ENCODE measurements at places on chromosomes 2 and 18.

GRCh38 chr2:28364610-28365009 is 28.0 kb upstream of the FOSL2 start:
- no peak overlapping the region for H3K27ac ChIP-seq
- H3K4me3 ChIP-seq, result no peak overlapping the region
- no peaks in the 10 kb centered on the region for H3K36me3 ChIP-seq
- no peak for DNase-seq
- peaks cover 10% of the 10 kb centered on the region for H3K27me3 ChIP-seq

DNA sequence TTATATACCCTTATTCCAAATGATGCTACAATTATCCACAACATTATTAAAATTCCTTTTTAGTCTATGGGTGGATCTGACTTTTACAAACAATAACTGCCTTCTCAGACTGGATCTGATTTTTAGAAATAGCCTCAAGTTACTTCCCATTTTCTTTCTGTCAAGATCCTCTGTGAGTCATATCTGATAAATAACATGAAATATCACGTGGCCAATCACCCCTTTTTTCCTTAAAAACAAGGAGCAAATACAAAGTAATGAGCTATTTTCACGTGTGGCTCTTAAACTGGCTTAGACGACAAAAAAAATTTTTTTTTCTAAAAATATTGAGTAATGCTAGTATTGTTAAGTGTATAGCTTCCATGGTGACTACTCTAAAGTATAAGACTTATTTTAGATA is 6.7 kb downstream of the PELI1 start:
- H3K4me1 ChIP-seq, result peaks cover 49% of the 10 kb centered on the region
- no peak overlapping the region for H3K4me3 ChIP-seq
- H3K27me3 ChIP-seq, result peaks cover 4% of the 10 kb centered on the region
- DNase-seq, result no peak
- H3K36me3 ChIP-seq, result peaks cover 3% of the 10 kb centered on the region

- H3K4me1 ChIP-seq, result no peaks in the 10 kb centered on the region
- H3K27me3 ChIP-seq, result no peaks in the 10 kb centered on the region
- no peak for DNase-seq
- no peak overlapping the region for H3K4me3 ChIP-seq
- no peak overlapping the region for H3K27ac ChIP-seq
Observed at GRCh38 chr2:111208639-111209038, 87.9 kb downstream of the BCL2L11 start.

DNA sequence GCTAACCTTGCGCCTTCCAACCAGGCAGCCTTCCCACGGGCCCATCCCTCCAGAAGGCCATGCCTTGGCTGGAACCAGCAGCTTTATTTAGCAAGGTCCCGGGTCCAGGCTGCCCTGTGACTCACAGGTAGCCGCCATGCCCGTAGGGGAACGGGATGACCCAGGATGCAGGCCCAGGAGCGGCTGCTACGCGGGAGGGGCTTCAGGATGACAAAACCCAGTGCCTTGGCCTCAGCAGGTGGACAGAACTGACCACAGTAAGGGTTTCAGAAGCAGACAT is 63.3 kb downstream of the RTP5 start:
- H3K27me3 ChIP-seq, result no peaks in the 10 kb centered on the region
- DNase-seq, result no peak

DNA sequence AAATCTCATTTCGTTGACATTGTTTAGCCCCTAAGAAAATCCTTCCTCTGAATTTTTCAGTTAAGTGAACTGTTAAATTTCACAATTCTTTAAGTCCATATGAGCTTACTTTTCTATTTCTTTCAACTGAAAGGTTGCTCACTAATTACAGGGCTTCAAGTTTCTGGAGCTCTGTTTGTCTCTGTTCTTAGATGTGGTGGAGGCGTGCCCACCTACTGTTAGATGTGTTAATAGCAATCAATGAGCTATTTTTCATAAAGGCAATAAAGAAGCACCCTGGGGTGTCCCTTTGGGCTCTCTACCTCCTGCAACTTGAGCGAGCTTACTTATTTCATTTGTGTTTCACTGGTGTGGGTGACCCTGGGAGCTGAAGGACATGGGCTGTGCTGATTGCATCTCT is 25.0 kb downstream of the CREG2 start:
- H3K36me3 ChIP-seq, result no peaks in the 10 kb centered on the region
- no peaks in the 10 kb centered on the region for H3K4me1 ChIP-seq
- peaks cover 10% of the 10 kb centered on the region for H3K27me3 ChIP-seq

DNA sequence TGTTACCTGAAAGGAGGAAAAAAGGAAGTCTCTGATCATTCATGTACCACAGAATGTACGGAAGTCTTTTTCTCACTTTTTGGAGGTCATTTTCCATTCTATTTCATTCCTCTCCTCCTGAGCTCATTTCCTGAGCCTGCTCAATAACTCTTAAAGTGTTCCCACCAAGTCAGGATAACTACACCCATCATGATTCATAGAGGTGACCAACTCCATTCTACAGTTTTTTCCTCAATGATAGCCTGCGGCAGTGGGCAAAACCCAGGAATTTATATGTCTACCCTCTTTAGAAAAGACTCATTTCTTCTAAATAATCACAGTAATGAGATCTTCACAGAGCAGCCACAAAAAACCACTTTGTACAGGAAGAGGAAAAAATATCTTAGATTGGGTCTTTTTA is 372.5 kb downstream of the RBM43 start:
- no peaks in the 10 kb centered on the region for H3K27me3 ChIP-seq
- H3K36me3 ChIP-seq, result no peaks in the 10 kb centered on the region
- DNase-seq, result no peak
- no peaks in the 10 kb centered on the region for H3K4me1 ChIP-seq

DNA sequence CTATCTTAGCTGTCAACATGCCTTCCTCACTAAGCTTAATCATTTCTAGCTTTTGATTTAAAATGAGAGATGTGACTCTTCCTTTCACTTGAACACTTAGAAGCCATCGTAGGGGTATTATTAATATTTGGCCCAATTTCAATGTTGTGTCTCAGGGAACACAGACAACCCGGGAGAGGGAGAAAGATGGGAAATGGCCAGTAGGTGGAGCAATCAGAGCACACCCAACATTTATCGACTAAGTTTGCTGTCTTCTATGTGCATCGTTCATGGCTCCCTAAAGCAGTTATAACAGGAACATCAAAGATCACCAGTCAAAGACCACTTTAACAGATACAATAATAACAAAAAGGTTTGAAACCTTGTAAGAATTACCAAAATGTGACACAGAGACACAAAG is 110.2 kb downstream of the OLA1 start:
- H3K4me1 ChIP-seq, result peaks cover 6% of the 10 kb centered on the region
- H3K27ac ChIP-seq, result no peak overlapping the region
- no peak for DNase-seq
- H3K36me3 ChIP-seq, result peaks cover 19% of the 10 kb centered on the region
- peak overlapping the region; percentile 4 for H3K4me3 ChIP-seq

DNA sequence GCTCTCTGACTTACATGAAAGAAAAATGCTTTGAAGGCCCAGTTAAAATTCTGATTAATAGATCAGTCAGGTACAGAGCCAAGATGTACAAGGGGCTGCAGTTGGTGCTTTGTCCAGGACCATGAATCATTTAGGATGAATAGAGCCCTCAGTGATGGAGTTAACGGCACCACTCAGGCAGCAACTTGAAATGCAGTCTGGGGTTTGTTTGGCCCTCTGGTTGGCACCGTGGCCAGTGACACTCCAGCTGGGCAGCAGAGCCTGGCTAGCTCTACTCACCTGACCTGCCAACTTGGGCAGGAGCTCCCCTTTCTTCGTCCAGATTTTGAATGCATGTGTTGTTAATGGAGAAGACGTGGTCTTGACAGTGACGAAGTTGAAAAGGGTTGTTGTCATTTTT is 493.0 kb upstream of the ACVR2A start:
- H3K36me3 ChIP-seq, result no peaks in the 10 kb centered on the region
- no peaks in the 10 kb centered on the region for H3K4me1 ChIP-seq
- no peak overlapping the region for H3K4me3 ChIP-seq
- no peaks in the 10 kb centered on the region for H3K27me3 ChIP-seq
- H3K27ac ChIP-seq, result no peak overlapping the region

GRCh38 chr2:215401896-215402379 is 33.9 kb downstream of the FN1 start:
- peaks cover 43% of the 10 kb centered on the region for H3K36me3 ChIP-seq
- H3K27ac ChIP-seq, result no peak overlapping the region
- DNase-seq, result no peak

- DNase-seq, result no peak
- H3K4me1 ChIP-seq, result no peaks in the 10 kb centered on the region
- no peaks in the 10 kb centered on the region for H3K36me3 ChIP-seq
- H3K27me3 ChIP-seq, result no peaks in the 10 kb centered on the region
- H3K4me3 ChIP-seq, result no peak overlapping the region
Observed at GRCh38 chr18:59627414-59627813, 69.8 kb downstream of the CCBE1 start.

- H3K36me3 ChIP-seq, result no peaks in the 10 kb centered on the region
- H3K4me3 ChIP-seq, result no peak overlapping the region
- H3K27ac ChIP-seq, result no peak overlapping the region
- H3K4me1 ChIP-seq, result no peaks in the 10 kb centered on the region
Observed at GRCh38 chr18:6629635-6630140, 99.8 kb upstream of the ARHGAP28 start.

- no peak for DNase-seq
- no peaks in the 10 kb centered on the region for H3K27me3 ChIP-seq
- no peaks in the 10 kb centered on the region for H3K4me1 ChIP-seq
- no peak overlapping the region for H3K4me3 ChIP-seq
Observed at GRCh38 chr2:128516938-128517337, 198.3 kb upstream of the HS6ST1 start.

DNA sequence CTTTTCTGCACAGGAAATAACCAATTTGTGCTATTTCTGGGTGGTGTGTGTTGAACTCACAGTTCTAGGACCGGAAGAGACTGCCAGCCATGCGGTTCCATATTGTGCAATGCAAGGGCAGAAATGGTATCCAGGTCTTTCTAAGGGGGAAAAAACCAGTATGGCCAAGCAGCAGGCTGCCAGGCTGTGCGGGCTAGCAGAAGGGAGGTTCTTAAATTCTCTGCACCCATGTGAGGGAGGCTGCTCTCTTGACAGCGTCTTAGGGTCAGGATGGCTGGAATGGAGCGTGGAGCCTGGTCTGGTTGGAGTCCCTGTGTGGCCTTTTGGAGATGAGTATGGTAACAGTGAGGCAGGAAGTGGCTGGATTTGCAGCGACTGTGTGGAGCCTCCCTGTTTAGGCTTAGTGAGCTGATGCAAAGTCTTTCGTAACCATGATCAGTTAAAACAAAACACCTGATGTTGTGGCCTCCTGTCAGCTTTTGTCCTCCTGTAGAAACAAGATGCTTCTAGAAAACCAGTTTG is 52.6 kb downstream of the NCK2 start:
- H3K36me3 ChIP-seq, result peaks cover 10% of the 10 kb centered on the region
- H3K27me3 ChIP-seq, result peaks cover 5% of the 10 kb centered on the region
- H3K4me3 ChIP-seq, result no peak overlapping the region
- peaks cover 68% of the 10 kb centered on the region for H3K4me1 ChIP-seq

DNA sequence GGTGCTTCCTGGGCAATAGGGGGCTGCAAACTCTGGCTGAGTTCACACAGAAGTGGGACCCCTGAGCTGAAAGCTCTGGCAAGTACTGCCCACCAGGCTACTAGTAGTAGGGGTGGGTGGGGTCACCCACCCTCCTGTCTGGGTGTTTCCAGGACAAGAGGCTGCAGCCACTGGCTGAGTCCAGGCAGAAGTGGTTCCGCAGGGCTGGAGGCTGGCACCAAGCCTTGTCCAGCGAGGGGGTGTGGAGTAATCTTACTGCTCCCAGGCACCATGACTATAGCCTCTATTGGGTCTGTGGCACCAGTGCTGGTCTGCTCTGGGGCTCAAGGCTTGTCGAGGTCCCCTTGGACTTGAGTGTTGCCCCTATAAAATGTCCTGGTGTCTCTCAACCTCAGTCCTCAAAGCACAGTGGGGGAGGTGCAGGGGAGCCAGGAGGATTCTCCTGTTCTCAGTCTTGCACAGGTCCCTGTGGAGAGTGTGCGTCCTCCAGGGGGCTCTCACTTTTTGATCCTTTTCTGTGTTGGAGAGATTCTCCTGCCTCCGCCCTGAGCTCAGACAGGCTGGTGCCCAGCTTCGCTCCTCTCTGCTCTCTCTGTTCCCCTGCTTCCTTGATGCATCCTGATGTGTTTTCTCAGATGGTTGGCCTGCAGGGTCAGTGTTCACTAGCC is 48.1 kb downstream of the NUP35 start:
- DNase-seq, result no peak
- H3K4me1 ChIP-seq, result peaks cover 2% of the 10 kb centered on the region
- no peak overlapping the region for H3K27ac ChIP-seq

- no peaks in the 10 kb centered on the region for H3K4me1 ChIP-seq
- H3K36me3 ChIP-seq, result peaks cover 3% of the 10 kb centered on the region
- peaks cover 2% of the 10 kb centered on the region for H3K27me3 ChIP-seq
- H3K27ac ChIP-seq, result no peak overlapping the region
- no peak overlapping the region for H3K4me3 ChIP-seq
Observed at GRCh38 chr18:10419420-10420103, 34.9 kb upstream of the APCDD1 start.
